ENCODE measurements at places on chromosomes 7 and 10.
A peak's percentile ranks its signal among the peaks of the same experiment; 100 is the strongest.

GRCh38 chr10:129962031-129962871 lies 1.8 kb downstream of the EBF3 start:
- peak; percentile 85 for DNase-seq

- no peak for DNase-seq
Measured at GRCh38 chr10:86630079-86630478, 24.3 kb upstream of the OPN4 start.

- peak; percentile 97 for DNase-seq
Measured at GRCh38 chr7:25851332-25852210, 300.4 kb upstream of the NFE2L3 start.

GRCh38 chr7:110604206-110604605 lies 486.7 kb upstream of the LRRN3 start:
- DNase-seq: no peak

- no peak for DNase-seq
Measured at GRCh38 chr7:136293841-136294391, 316.8 kb upstream of the MTPN start.
